Activated T-helper 1 cell treated with anti-CD3 and anti-CD28 coated beads, Interleukin-2, amount 50 U/mL, for 16 hours (primary cell): ENCODE measurements at places on chromosomes 13 and 19.

DNA sequence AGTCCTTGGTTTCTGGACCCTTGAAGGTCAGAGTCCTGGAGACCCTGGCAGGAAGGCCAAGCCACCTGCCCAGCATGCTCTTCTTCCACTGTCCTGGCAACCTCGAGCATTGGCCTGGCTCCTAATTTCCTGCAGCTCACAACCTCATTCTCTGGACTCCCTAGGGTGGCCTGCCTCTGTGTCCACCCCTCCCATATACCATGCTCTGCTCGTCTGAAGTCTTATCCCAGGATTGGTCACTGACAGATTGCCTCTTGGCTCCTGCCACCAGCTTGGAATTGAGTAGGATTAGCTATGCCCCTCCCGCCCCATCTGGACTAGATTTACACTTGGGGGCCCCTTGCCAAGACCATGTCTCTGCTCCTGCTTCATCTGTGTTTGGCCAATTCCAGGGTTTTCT is 17.1 kb upstream of the WASF3 start:
- no peak for DNase-seq

GRCh38 chr13:26222520-26223046 is 469 bp upstream of the RNF6 start:
- DNase-seq, result no peak

GRCh38 chr19:17951990-17952976 is 14.6 kb upstream of the KCNN1 start:
- no peak for DNase-seq

GRCh38 chr19:39968789-39969188 is 2.2 kb upstream of the PSMC4 start:
- no peak for DNase-seq

DNA sequence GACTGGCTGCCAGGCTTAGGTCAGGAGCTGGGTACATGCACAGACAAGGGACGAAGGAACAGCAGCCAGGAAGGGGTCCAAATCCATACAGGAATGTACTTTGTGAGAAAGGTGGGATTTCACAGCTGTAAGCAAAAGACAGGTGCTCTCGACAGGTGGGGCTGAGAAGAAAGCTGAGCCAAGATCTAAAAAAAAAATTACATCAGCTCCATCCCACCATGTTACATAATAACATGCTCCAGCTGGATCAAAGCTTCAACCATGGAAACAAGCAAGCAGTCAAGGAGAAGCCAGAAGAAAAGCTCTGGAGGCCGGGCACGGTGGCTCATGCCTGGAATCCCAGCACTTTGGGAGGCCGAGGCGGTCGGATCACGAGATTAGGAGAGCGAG is 8.0 kb downstream of the UBXN6 start:
- DNase-seq, result no peak

DNA sequence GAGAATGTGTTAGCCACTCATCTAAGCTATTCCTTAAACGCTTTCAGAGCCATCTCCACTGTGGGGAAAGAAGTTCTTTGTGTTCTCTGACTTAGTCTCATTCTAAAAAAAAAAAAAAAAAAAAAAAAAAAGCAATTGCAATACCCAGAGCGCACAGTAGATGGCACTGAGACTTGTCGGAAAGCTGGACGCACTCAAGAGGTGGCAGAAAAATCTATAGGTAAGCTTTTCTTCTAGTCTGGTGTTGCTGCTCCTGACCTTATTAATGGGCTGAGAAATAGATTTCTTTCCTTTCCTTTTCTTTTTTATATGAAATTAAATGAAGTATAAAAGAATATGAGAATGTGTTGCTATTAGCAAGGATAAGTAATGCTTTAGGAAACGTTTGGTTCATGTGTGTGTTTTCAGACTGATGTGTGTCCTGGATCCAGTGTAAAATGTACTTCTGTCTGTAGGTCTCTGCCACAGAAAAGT is 4.7 kb upstream of the GJB2 start:
- no peak for DNase-seq

- no peak for DNase-seq
Measured at GRCh38 chr19:21569494-21569865, 64.1 kb downstream of the ZNF429 start.

- no peak for DNase-seq
Measured at GRCh38 chr19:58372311-58373133, 8.3 kb downstream of the ZNF837 start.

GRCh38 chr19:34734537-34735103 is 577 bp downstream of the ZNF181 start:
- DNase-seq, result no peak

- DNase-seq, result no peak
Measured at GRCh38 chr13:38763446-38764381, 76.8 kb downstream of the FREM2 start.
